Chondrocyte (in vitro differentiated cells): ENCODE measurements at places on chromosomes 1 and 21. TPM values are rescaled to one million over a fixed set of nuclear protein-coding genes. Genes with fewer than 3 reads are reported as not detected.

DNA sequence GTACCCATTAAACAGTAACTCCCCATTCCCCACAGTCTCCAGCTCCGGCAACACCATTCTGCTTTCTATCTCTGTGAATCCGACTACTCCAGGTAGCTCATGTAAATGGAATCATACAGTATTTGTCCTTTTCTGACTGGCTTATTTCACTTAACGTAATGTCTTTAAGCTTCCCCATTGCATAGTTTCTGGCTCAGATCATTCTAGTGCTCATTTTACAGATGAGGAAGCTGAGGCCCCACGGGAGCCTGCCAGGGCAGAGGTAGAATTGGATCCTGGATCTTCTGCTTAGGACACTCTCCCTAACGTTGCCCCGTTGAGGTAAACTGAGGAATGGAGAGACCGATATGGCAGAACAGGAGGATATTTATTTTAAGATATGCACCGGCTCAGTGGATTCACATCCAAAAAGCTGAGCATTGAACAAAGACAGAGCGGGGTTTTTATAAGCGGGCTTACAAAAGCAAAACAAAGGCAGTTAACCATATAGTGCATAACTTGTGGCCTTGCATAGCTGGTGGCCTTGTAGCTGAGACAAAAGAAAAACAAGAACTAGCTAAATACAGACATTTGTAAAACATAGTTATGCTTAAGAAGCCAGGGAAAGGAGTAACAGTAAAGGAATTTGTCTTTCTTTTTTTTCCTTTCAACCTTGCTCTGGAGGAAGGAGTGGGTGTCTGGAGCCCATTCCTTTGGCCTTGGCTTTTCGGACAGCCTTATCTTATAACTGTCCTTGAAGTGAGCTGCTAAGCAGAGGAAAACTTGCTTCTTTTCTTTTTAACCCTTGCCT lies 15.3 kb upstream of the KLHDC8A start:
- no peak for DNase-seq

- DNase-seq, result no peak
Observed at GRCh38 chr1:174161813-174162212, 2.5 kb downstream of the RABGAP1L start.

DNA sequence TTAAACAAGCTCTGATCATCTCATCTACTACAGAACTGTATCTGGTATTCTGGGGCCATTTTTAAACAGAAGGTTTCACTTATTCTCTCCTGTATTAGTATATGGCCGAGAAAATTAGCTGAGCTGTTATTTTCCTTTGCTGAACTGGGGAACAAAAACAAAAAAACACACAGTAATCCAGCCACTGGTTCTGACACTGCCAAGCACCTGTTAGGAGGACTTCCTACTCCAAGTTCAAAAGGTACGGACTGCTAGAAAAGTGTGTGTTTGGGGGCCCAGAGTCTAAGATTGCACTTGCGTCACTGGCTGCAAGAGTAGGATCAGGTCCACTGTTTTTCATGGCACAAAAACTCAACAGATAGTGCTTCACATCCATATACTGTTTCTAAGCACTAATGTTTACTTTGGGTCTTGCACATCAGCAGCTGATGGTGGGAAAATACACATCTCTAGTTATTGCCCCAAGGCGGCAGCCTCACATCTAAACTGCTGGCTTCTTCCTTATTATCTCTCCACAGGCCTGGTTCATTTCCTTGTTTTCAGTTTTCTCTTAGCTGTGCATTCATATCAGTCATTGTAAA lies 226.1 kb downstream of the FGGY start:
- DNase-seq, result no peak

DNA sequence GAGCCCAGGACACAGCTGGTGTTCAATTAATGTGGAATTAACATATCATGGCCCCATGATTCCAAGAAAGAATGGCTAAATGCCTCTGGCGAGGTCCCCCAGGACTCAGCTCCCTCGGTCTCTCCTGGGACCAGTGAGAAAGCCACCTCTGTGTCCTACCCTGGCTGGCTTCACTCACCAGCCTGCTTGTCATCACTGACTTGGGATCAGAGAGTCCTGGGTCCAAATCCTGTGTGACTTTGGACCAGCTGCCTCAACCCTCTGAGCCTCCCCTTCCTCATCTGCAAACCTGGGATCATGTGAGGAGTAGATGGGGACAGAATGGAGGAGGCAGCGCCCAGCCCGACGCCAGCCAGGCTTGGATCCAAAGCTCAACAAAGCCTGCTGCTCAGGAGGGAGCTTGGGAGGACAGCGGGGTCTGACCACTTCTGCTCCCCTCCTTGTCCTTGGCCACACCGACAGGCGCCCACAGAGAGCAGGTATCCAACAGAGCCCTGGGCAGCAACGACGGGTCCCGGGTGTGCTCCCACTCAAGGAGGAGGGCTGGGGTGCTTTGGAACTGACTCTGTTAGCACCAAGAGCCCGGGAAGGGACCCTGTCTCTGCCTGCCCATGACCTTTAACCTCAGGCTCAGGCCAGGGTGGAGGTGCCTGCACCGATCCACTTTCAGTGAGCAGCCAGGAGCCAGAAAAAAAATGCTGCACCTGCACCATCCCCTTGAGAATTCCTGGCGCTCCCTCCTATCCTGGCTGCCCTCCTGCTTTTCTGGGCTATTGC lies 3.2 kb downstream of the SH2D5 start:
- DNase-seq, result peak; percentile 79

DNA sequence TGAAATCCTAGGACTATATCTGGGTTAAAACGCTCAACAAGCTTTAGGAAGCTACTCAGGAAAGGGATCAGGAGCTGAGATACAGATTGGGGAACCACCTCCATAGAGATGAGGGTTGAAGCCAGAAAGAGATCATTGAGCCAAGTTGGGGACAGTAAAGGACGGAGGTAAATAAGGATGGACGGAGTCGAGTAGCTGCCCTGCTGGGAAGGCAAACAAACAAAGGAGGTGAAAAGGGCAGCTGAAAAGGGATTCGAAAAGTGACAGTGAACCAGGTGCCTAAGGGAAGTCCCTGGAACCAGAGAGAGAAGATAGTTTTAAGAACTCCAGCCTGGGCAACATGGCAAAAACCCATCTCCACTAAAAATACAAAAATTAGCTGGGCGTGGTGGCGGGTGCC lies 6.3 kb upstream of the CAMSAP2 start:
- no peak for DNase-seq

GRCh38 chr1:36847186-36847585 lies 187.1 kb downstream of the GRIK3 start:
- no peak for DNase-seq

GRCh38 chr21:34642211-34643075 lies 26.4 kb upstream of the CLIC6 start:
- no peak for DNase-seq

DNA sequence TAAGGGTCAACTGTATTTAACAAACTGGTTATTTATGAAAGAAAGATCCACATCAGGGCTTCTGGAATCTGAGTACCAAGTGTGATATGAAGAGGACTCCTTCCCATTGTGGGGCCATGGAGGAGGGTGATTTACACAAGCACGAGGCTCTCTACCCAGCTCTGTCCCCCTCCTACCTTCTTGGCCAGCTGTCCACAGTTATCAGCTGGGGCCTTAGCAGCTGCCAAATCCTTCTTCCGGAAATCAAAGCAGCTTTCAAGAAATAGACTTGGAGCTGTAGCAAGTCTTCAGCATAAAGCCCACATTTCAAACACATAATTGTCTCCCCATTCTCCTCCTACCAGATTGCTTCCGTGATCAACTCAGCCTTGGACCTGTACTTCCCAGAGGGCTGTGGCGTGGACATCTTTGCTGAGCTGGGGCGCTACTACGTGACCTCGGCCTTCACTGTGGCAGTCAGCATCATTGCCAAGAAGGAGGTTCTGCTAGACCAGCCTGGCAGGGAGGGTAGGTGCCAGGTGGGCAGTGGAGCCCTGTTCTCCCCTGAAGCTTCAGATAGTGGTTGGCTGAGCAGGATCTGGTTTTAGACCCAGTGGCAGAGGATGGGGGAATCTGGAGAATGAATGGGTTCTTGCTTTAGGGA lies 15.5 kb downstream of the AZIN2 start:
- DNase-seq, result no peak

GRCh38 chr1:91661121-91661520 lies 160.5 kb downstream of the CDC7 start:
- no peak for DNase-seq

DNA sequence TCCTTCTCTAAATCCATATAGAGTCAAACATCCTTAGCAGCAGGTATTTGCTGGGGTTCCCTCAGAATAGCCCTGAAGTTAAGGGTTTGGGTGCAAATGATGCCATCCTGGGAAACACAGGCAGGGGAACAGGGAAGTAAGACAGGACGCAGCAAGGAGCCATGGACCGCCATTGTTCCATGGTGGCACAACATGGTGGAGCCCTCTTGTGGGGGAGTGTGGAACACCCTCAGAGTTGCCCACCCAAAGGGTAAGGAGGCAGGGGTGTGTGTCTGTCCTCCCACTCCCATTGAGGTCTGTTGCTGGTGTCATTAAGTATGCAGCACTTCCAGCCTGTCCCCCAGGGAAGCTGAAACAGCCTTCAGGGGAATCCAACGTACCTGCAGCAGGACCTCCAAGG lies 20.4 kb upstream of the RCAN1 start:
- no peak for DNase-seq

GRCh38 chr21:44527156-44527982 lies 12.6 kb downstream of the KRTAP10-1 start:
- DNase-seq, result peak; percentile 51

DNA sequence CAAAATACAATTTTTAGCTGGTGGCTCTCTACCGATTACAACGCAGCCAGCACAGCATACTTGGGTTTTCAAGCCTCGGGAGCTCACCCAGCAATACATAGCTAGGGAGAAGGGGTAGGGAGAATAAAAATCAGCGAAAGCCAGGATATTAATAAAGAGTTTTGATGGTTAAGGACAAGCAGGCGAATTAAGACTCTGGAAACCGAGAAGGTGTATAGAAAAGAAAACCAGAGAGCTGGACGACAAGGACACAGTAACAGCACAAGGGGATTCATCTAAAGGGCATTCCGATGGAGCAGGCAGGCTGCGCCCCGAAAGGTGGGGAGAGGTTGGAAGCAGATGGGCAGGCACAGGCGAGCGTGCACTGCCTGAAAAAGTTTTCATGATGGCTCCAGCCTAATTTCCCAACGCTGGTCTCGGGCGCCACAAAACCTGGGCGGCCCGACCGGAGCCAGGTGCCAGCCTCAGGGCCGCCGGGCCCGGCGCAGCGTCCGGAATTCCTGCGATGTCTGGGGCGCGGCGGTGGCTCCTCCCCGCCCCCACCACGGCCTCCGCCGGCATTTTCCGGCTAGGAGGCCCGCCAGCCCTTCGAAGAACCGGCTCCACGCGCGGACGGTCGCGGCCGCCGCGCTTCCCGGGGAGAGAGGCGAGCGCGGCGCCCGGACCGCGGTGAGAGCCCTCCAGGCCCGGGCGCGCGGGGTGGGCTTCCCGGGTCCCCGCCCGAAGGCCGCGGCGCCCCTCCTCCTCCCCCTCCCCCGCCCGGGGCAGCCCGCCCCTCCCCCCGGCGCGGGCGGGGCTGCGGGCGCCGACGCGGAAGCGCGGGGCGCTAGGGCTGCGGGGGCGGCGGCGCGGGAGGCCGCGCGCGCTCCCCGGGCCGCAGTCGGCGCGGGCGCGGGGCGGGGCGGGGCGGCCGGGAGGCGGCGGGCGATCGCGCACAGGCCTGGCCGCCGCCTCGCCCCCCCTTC lies 774 bp upstream of the DYRK1A start:
- DNase-seq, result no peak

GRCh38 chr1:45730780-45731319 lies 19.6 kb downstream of the IPP start:
- DNase-seq, result no peak

GRCh38 chr21:31801551-31802219 lies 69.8 kb upstream of the SCAF4 start:
- no peak for DNase-seq

DNA sequence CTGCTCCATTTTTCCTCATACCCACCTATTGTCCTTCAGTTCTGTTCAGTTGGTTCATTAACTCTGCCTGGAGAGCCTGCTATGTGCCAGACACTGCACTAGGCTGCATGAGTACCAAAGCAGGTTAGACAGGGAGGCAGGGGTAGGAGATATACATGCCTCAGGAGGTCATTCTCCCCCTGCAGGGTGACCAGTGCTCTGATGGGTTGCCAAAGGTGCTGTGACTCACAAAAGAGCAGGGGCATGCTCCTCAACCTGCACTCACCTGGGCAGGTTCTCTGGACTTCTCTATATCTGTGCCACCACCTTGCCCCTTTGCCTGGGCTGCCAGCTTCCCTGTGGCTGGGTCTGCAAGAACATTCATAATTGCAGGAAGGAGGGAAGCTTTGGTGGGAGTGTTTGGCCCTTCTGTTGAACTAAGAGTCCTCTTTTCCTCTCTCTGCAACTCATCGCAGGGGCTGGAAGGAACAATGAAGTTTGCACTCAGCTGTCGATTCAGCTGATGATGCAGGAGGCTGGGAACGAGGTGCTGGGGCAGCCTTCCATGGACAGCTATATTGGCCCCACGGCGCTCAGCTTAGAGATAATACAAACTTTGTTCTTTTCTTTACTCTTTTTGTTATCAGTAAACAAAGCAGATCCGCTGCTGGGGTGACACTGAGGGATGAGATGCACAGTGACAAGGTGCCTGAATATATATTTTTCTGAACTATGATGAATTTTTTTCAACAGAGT lies 356.4 kb upstream of the PLXNA2 start:
- DNase-seq, result no peak

- no peak for DNase-seq
Observed at GRCh38 chr1:180456191-180456590, 46.2 kb downstream of the ACBD6 start.

DNA sequence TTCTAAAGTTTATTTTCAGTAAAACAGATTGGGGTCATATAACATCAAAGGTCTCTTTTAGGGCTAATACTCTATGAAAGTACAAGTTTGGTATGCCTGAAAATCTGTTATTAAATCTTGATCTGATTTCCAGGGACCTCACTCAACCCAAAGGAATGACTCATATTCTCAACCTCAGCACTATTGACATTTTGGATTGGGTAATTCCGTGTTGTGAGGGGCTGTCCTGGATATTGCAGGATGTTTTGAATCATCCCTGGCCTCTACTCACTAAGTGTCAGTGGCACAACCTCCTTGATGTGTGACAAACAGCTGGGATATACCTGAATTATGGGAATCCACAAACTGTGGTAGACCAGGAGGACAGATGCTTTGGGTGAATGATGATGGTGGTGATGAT lies 51.5 kb upstream of the CYP2J2 start:
- DNase-seq, result no peak

DNA sequence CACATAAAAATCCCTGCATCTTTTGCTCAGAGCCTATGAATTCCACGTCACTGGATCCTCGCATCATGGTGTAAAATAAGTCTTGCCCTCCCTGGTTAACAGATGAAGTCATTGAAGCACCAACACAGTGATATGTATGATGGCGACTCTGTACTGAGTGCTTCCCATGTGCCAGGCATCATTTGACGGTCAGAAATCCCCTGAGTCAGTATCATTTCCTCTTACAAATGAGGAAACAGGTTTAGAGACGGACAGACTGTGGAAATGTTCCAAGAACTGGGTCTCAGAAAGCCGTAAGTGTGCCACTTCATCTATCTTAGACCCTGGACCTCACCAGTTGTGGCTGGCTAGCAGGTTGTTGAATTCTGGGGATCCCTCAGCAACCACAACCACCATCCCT lies 5.1 kb upstream of the OLFML2B start:
- no peak for DNase-seq

USH2A gene
- not detected in 3 replicates for total RNA-seq

NPHS2 gene
- not detected in 3 replicates for total RNA-seq

VHLL gene
- not detected in 3 replicates for total RNA-seq

CAMTA1 gene
- 63.8 to 69.4 TPM (median 66.9 TPM) in 3 replicates for total RNA-seq

FAM78B gene
- 0.13 to 0.82 TPM (median 0.22 TPM) in 3 replicates for total RNA-seq

FAM177B gene
- not detected in 3 replicates for total RNA-seq

ESPN gene
- 0.57 to 2.5 TPM (median 2.1 TPM) in 3 replicates for total RNA-seq

TMEM69 gene
- total RNA-seq, result 11.8 to 17.2 TPM (median 15.1 TPM) in 3 replicates

SNAP47 gene
- total RNA-seq, result 22.5 to 30.9 TPM (median 23.5 TPM) in 3 replicates

FABP3 gene
- 51.8 to 83.8 TPM (median 81.4 TPM) in 3 replicates for total RNA-seq

S100A4 gene
- 331 to 404 TPM (median 388 TPM) in 3 replicates for total RNA-seq

TAS1R2 gene
- total RNA-seq, result not detected in 3 replicates

MMEL1 gene
- total RNA-seq, result 0.62 to 0.92 TPM in 2 of 3 replicates, not detected in the other
